Stimulated activated CD4-positive, alpha-beta T cell treated with anti-CD3 and anti-CD28 coated beads, Interleukin-2, amount 100 ng/mL, for 24 hours (primary cell): ENCODE measurements at places on chromosomes 7 and 10.

DNA sequence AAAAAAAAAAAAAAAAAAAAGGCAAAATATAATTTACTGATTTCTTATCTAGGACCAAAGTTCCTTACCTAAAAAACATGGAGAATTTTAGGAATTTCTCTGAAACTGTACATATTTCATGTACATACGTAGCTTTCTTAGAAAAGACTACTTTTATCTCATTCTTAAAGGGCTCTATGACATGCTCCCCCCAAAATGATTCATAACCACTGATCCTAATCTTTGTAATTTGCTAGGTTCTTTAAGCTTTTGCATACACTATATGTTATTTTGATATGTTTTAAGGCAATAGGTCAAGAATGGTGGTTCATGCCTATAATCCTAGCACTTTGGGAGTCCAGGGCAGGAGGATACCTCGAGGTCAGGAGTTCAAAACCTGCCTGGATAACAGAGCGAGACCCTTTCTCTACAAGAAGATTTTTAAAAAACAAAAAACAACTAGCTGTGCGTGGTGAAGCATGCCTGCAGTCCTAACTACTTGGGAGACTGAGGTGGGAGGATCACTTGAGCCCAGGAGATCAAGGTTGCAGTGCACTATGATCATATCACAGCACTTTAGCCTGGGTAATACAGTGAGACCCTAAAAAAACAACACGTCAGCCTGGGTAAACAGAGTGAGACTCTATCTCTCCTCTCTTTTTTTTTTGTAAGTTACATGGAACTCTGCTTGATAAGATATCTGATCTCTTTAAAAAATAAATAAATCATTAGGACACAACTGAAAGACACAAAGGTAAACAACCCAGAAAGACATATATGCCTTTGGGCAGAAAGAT is 54.8 kb downstream of the ATAD1 start:
- DNase-seq = no peak

DNA sequence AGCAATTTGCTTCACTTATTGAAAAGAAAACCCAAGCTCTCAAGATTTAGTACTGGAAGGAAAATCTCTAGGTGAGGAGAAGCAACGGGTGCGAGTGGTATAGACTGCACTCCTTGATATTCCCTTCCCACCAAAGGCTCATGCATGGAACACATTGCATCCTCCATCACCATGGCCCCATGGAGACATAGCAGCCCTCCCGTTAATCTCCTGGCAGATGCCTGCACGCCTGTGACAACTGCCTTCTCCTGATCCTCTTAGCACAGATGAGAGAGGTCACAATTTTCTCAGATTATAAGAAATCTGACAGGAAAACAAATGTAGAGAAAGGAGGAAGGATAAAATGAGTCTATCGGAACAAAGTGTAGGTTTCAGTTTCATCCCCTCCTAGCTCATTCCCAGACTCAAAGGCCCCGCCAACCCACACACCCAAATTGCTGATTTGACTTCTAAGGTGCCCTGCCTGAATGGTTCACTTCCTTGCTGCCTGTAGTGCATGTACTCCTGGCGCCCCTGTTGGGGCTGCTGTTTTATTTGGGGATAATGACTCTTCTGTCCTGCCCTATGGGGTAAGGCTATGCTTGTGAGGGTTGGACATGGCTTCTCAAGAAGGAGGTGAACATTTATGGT is 50.0 kb downstream of the PLXNA4 start:
- DNase-seq = no peak

DNA sequence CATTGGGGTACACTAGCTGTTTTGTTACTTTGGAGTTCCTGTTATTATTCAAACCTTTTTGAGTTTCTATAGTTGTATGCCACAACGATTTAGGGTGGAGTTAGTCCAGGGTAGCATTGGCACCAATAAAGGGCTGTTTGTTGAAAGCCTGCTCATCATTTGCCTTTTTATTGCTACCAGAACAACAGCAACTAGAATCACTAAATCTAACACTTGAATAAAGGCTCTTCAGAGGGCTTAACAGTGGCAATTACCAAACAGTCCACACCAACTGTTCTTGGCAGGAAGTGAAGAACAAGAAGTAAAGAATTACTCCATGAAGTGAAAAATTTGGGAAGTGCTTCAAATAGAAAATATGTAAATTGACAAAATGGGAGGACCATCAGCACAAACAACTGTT is 621.4 kb downstream of the PHTF2 start:
- no peak for DNase-seq

GRCh38 chr10:130871406-130871805 is 440.1 kb downstream of the TCERG1L start:
- DNase-seq = no peak

DNA sequence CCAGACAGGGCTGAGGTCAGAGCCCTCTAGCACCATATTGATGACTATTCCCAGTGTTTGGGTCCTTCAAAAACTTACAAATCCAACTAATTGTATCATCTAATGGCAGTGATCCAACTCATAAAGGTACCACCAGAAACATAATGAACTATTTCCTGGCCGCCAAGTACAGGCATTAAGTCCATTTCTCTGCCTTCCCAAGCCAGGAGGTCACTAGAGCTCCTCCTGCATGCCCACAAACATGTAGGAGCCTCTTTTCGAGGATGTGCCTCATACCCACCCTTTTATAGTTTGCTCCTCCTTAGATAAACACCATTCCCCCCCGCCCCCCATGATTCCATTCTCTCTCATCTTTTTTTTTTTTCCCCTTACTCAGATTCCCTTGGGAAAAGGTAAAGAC is 91.3 kb downstream of the CHN2 start:
- DNase-seq = no peak
